ENCODE measurements at places on chromosomes 16 and 17. TPM values are rescaled to one million over a fixed set of nuclear protein-coding genes. Genes with fewer than 3 reads are reported as not detected.

- no peak for DNase-seq
These were observed 87.8 kb downstream of the CRISPLD2 start for GRCh38 chr16:84907575-84907974.

DNA sequence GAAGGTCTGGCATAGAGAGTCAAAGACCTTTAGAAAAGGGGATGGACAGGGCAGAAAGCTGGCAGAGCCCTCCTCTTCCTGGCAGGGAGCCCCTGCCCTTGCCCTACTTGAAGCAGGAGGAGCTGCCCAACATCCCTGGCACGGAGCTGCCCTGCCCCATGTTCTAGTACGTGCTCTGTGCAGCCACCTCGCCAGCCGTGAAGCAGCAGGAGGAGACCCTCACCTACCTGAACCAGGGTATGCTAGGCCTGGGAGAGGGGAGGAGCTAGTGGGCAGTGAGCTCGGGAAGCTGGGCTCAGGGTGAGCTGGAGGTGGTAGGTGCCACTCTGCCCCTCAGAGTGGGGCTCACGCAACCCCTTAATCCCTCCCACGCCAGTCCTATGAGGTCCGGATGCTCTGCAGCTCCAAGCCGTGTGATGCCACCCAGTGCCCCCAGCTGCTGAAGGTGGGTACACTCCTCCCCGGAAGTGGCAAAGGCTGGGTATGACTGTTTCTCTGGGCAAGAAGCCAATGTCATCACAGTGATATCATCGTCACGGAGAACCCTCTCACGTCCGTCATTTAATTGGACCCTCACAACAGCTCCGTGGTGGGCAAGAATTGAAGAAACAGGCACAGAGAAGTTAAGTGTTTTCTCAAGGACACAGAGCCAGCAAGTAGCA, 12.7 kb upstream of the STAC2 start:
- peak; percentile 66 for DNase-seq

DNA sequence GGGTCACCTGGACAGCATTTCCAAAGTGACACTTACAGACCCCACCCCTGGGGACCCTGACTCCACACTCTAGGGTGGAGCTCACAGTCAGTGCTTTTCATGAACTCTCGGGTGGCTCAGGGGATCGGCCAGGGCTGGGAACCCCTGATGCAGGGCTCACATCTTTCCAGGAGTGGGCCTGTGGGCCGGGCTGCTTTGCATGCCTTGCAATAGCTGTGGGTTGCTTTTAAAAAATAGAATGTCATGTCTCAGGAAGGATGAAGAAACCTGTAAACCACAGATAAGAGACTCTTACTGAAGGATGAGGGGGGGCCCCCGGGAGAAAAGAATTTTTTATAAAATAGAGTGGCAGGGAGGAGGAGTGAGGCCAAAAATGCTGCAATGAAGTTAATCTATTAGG, 40.2 kb downstream of the RBFOX3 start:
- no peak for DNase-seq

GRCh38 chr17:20026960-20027359, 17.8 kb downstream of the SPECC1 start:
- DNase-seq, result no peak

- no peak for DNase-seq
These were observed 10.7 kb upstream of the LITAF start for GRCh38 chr16:11597235-11598095.

DNA sequence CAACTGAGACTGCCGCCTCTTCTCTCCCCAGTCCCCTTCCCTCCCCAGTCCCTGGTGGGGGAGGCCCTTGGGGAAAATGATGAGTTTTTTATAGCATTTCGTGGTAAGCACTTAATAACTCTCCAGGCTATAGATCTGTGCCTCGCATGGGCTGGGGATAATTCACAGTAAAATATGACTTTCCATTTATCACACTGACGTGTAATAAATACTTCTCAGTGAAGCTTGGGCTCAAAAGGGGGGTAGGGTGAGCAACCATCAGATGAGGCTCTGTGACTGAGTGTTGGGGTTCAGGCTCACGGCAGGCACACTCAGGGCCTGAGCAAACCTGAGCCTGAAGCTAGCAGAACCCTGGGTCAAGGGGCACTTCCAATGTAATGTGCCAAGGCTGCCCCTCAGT, 101.6 kb downstream of the CCT6B start:
- DNase-seq, result no peak

DNA sequence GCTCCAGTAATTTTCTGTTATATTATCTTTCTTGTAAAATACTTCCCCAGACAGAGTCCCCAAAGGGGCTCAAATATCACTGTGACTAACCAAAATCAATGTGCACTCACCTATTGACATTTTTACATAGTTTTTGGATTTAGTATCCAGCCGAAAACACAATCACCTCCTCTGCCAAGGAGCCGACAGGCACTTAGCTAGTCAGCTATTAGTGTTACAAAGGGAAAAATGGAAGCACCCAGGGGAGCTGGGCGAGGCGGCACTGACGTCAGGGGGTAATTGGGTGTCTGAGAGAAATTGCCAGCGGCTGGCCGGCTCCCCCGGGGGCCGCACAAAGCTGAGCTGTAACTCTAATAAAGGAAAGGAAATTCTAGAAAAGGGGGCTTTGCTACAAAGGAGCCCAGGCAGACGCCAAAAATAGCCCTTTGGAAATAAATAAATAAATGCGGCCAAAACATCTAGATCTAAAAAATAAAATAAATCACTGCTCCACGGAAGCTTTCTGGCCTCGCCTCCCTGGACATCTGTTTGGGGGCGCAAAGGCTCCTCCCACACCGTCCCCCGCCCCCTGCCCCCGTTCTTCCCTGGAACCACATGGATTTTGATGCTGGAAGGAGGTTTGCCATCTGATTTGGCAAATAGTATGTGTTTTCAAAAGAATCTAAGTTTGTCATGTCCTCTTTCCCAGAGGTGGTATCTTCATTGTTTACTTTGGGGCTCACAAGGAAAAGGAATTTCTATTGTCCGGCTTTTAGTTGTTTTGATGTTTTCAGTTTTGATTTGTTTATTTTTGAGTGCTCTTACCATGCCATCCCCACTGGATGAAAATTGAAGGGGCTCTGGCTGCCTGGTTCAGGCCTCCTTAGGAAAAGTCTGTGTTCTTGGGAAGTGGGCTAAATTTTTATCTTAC, 156.7 kb downstream of the ZNF423 start:
- DNase-seq, result no peak

GRCh38 chr16:89187032-89187769, 13.1 kb downstream of the SLC22A31 start:
- peak; percentile 53 for DNase-seq

- no peak for DNase-seq
These were observed 35.1 kb downstream of the MFSD11 start for GRCh38 chr17:76772842-76773525.

- DNase-seq, result no peak
These were observed 13.0 kb downstream of the SKAP1 start for GRCh38 chr17:48416971-48417370.

DNA sequence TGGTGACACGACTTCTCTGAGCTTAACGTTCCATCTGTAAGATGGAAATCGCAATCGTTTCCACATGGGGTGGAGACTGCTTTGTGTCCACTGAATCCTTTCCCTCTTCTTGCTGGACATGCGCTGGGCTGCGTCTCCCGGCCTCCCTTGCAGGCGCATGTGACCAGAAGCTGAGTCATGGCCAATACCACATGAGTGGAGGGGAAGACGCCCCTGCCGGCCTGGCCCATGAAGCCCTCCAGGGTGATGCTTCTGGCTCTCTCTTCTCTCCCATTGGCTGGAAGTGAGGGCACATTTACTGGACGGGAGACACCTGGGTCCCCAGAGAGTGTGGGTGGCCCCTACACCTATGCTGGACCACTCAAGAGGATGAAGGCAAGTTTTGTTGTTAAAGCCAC, 71.1 kb downstream of the DYNLRB2 start:
- no peak for DNase-seq

GRCh38 chr16:84768061-84768807, 51.6 kb upstream of the CRISPLD2 start:
- DNase-seq, result no peak

- DNase-seq, result no peak
These were observed 1.3 kb downstream of the NLRC5 start for GRCh38 chr16:56990407-56991286.

DNA sequence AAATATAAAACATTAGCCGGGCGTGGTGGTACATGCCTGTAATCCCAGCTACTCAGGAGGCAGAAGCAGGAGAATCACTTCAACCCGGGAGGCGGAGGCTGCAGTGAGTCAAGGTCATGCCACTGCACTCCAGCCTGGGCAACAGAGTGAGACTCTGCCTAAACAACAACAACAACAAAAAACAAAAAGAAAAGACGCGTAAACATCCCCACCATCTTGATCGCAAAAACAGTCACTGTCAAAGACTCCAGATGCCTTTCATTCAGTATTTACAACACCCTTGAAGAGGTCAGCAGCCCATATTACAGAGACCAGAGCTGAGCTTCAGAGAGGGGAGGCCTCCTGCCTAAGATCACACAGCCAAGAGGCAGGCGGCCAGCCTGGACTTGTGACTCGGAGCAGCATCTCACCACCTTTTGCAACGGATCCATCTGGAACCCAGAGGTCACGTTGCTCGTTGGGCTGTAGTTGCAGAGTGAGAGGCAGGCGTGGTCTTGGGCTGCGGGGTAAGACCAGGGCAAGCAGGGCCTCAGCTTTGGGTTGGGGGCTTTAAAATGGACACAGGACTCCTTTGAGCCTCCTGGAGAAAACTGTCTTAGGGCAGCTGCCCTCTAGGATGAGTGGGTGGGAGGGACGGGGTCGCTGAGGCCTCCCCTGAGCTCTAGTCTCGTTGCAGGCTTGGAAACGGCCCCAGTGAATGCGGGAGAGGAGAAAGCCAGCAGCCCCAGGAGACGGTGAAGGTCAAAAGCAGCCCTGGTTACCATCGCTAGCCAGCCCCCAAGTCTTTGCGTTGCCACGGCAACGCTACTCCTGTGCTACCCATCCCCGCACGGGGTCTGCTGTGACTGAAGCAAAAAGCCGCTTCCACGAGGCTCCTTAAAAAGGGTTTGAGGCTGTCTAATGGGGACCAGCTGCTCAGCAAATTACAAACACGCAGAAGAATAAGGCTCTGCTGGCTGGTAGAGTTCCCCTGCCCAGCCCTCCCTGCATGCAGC, 26.1 kb downstream of the LGALS3BP start:
- peak; percentile 70 for DNase-seq

DNA sequence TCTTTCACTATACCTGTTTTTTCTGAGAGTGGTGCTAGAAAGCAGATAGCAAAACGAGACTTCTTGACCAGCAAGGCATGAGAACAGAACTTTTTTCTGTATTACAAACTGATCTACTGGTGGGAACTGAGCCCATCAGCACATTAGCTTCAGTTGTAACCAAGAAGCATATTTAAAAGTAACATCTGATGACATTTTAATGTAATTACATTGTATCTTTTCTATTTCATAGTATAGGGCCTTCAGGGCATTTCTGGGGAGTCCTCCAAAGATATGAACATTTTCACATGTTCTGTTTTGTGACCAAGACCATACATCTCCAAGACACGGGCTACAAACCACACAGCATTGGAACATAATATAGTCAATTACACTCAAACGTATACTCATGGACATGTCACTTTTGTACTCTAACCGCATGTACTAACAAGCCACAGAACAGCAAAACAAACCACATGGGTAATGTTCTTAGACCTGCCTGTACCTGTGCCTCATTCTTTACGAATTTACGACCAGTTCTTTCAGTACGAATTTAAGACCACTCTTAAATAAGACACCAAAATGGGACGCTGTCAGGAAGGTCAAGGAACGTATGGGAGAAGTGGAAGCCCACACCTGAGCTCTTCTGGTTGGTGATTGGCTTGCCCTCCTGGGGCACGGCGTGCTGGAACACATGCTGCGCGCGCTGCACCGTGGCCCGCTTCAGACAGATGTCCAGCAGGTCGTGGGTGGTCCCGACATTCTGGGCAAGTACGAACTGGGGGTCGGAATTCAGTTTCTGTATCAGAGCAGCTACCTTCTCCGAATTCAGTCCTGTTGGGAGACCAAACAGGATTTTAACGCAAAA, 825 bp downstream of the BLMH start:
- DNase-seq, result peak; percentile 50

Gene SOST
- not detected for total RNA-seq

Gene FAM83G
- 20.1 TPM for total RNA-seq

Gene MPP2
- 0.43 TPM for total RNA-seq

Gene COPZ2
- total RNA-seq, result 8.2 TPM
